Activated T-helper 2 cell treated with anti-CD3 and anti-CD28 coated beads, Interferon-gamma antibody, Interleukin-2, Interleukin-4, amounts not matched to agents 10 μg/mL and 5 μg/mL and 100 μg/mL, durations not matched to agents 14 hours and 24 hours and 36 hours (primary cell): ENCODE measurements at places on chromosomes 16 and 17.

DNA sequence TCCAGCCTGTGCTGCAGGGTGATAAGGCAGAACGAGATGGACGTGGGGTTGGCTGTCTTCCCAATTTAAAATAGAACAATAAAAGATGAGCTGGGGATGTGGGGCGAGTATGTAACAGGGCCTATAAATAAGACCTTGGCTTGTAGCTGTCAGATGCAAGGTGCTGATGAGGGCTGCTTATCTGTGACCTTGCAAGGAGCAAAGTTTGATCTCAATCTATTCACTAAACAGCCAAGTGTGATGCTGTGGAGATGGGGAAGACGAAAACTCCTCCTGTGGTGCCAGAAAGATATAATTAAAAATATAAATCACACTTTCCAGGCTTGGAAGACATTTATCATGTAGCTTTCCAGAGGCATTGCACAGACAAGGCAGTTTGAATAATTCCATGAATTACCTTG, 26.7 kb upstream of the TEX2 start:
- no peak for DNase-seq
- H3K4me3 ChIP-seq, result no peak overlapping the region
- H3K27ac ChIP-seq, result no peak overlapping the region
- H3K36me3 ChIP-seq, result no peaks in the 10 kb centered on the region

DNA sequence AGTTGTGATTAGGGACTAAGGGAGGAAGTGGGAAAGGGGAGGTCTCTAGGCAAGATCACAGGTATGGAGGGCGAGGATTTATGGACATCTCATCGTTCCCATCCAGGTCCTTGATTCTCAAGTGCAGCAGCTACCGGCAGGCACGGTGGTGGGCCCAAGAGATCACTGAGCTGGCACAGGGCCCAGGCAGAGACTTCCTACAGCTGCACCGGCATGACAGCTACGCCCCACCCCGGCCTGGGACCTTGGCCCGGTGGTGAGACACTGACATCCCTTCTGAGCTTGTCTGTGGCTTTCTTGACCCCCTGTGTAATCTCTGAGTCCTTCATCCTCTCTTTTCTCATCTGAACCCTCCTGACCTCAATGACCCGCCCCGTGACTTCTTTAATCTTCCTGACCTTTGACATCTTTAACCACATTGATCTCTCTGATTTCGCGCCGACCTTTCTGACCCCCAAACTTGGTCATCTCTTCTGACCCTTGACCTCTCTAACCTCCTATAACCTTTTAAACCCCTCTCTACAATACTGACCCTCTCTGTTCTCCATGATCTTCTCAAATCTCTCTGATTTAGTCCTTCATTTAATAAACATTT, 3.8 kb downstream of the PLD2 start:
- H3K27me3 ChIP-seq, result no peaks in the 10 kb centered on the region
- no peak for DNase-seq
- H3K4me3 ChIP-seq, result no peak overlapping the region
- no peak overlapping the region for H3K27ac ChIP-seq
- H3K4me1 ChIP-seq, result peaks cover 11% of the 10 kb centered on the region
- H3K36me3 ChIP-seq, result peaks cover 10% of the 10 kb centered on the region

DNA sequence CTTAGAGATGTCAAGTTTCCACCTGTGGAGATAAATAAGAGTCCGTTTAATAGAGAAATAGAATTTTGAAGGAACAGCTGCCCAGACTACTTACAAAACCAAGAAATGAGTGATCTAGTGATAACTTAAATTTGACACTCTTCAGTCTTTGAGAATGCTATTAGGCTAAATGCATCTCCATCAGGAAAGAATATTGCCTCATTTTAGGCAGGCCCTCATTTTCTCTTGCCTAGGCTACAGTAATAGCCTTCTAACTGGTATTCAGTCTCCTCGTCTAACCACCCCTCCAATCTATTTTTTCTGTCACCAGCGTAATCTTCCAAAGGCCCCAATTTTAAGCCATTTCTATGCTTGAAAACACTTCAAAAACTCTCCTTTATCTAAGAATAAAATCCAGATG, 537.8 kb upstream of the CA10 start:
- H3K27me3 ChIP-seq, result no peaks in the 10 kb centered on the region
- no peaks in the 10 kb centered on the region for H3K4me1 ChIP-seq
- no peaks in the 10 kb centered on the region for H3K36me3 ChIP-seq
- H3K27ac ChIP-seq, result no peak overlapping the region

DNA sequence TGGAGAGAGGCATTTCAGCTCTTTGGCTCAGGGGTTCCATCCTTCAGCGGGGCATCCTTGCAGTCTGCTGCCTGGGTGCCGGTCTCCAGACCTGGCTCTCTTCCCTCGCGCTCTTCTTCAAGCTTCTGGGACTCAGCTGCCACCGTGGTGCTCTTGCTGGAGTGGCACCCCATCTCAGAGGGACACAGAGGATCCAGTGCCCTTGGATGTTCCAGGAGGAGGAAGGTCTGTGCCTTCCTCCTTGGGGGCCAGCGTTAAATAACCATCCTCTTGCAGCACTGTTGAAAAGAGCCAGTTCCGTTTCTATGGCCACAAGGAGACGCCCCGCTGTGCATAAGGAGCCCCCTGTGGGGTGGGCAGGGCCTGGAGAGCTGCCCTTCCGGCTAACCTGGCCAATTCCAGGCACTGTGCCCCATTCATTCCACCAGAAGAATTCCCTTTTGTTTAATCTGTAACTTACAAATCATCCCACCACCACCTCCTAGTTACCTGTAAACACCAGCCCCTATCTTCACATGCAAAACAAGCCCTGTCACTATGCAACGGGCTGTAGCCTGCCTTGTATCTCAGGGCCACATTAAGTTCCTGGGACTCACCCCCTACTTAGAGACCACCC, 8.6 kb downstream of the CHD9NB start:
- H3K4me1 ChIP-seq, result no peaks in the 10 kb centered on the region
- H3K27me3 ChIP-seq, result peaks cover 7% of the 10 kb centered on the region
- DNase-seq, result no peak
- no peak overlapping the region for H3K4me3 ChIP-seq
- no peaks in the 10 kb centered on the region for H3K36me3 ChIP-seq
- no peak overlapping the region for H3K27ac ChIP-seq
